Large intestine (tissue), 12 donors: ENCODE measurements at places on chromosomes 1 and 21. TPM values are rescaled to one million over a fixed set of nuclear protein-coding genes. Genes with fewer than 3 reads are reported as not detected.

DNA sequence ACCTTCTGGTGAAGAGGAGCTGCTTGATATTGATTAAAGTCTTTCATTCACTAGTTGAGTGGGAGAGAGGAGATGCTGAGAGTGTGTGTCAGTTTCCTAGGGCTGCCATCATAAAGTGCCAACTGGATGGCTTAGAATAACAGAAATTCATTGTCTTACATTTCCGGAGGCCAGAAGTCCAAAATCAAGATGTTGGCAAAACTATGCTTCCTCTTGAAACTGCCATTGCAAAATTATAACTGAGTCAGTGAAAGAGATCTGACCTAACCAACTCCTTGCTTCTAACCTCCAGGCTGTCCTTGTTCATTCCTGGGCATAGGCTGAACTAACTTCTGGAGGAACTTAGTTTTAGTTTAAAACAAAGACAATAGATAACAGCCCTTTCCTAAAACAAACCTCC lies 47.1 kb downstream of the PTGS2 start:
- H3K4me1 ChIP-seq: no peaks in the 10 kb centered on the region
- no peak overlapping the region for H3K4me3 ChIP-seq

- no peaks in the 10 kb centered on the region for H3K27me3 ChIP-seq
- H3K27ac ChIP-seq: no peak overlapping the region
- DNase-seq: no peak
- H3K4me3 ChIP-seq: no peak overlapping the region
- H3K36me3 ChIP-seq: no peaks in the 10 kb centered on the region
These were observed 150.1 kb upstream of the SOD1 start for GRCh38 chr21:31509194-31510017.

DNA sequence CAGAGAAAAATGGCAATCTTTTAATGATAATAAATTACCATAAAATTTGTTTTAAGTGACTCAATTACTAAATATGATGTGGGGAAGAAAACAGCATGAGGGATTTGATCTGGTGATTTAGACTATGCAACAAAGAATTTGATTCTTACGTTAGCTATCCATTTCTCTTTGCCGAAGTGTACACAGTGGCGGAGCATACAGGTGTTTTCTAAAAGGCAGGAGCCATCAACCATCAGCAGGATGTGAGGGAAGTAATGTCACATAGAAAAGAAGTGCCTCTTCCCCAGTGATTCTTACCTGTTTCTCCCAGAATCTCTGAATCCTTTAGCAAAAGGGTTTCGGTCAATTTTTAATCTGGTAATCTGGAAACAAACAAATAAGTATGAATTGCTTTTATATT lies 74.3 kb downstream of the TBX15 start:
- H3K27ac ChIP-seq: no peak overlapping the region
- DNase-seq: no peak
- H3K4me1 ChIP-seq: no peaks in the 10 kb centered on the region
- peaks cover 3% of the 10 kb centered on the region for H3K27me3 ChIP-seq

DNA sequence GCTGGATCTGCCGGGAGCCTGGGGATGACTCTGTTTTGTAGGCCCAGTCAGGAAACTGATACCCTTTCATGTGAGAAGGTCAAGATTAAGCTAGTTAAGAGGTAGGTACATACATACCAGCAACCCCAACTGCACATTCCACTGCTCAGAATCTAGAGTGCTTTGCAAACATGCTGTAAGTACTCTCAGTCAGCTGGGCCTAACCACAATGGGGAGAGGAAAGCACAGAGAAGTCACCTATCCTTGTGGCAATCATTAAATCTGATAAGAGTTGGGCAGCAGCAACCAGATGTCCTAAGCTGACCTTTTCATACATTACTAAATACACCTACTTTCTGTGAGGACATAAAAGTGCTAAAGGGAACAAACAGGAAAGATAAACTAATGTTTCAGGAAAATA lies 2.5 kb downstream of the ETV3 start:
- peaks cover 16% of the 10 kb centered on the region for H3K4me1 ChIP-seq
- H3K27ac ChIP-seq: no peak overlapping the region
- DNase-seq: no peak
- H3K27me3 ChIP-seq: no peaks in the 10 kb centered on the region

The FNDC10 gene
- polyA plus RNA-seq: 2.4 TPM

- H3K4me3 ChIP-seq: no peak overlapping the region
- no peaks in the 10 kb centered on the region for H3K27me3 ChIP-seq
- no peaks in the 10 kb centered on the region for H3K36me3 ChIP-seq
These were observed 37.7 kb upstream of the MAP10 start for GRCh38 chr1:232767305-232768074.

The CFHR4 gene
- not detected for polyA plus RNA-seq

The OR6N1 gene
- polyA plus RNA-seq: not detected

DNA sequence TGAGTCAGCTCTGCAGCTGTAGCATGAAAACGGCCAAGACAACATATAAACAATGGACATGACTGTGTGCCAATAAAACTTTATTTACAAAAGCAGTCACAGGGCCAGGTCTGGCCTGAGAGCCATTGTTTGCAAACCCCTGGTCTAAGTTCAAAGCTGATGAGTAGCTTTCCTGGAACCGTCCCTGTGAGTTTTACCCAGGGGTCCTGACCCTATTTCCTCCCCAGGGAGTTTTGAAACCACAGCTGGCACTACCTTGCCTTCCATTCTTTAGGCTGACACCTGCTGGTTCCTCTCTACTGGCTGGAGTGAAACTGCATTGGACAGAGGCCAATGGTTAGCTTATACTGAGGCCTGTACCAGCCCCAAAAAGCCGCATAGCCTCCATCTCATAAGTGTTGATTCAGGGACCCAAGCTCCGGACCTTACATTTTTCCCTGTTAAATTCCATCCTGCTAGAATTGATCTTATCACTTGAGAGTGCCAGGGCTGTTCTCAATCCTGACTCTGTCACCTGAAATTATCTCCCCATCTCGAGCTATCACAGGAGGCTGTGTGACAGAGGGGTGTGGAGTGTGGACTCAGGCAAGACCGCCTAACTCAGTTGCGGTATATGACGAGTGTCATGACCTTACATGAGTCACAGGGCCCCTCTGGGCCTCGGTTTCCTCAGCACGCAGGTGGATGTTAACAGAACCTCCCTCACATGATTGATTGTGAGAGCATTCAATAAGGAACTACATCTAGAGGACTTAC lies 343.6 kb downstream of the NPHP4 start:
- no peak for DNase-seq
- H3K27me3 ChIP-seq: peaks cover 18% of the 10 kb centered on the region
- no peaks in the 10 kb centered on the region for H3K4me1 ChIP-seq
- no peak overlapping the region for H3K27ac ChIP-seq
- no peaks in the 10 kb centered on the region for H3K36me3 ChIP-seq

The RXRG gene
- polyA plus RNA-seq: 1.5 TPM

DNA sequence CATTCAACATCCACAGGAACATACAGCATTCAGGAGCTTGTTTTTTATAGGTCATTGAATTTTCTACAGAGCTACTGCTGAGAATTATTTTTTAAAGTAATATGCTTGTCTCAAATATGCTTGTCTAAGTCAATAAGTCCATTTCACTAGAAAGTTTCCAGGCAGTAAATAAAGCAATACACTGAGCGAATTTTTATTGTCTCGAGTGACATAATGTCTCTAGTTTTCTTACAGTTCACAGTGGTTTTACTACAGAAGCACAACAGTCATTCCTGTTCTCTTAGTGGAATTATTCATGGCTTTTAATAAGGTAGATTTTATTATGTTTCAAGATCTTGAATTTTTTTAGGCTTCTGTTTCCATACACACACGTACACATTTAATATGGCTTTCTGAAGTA lies 83.8 kb downstream of the HS2ST1 start:
- H3K4me3 ChIP-seq: no peak overlapping the region
- no peak overlapping the region for H3K27ac ChIP-seq
- H3K27me3 ChIP-seq: no peaks in the 10 kb centered on the region

GRCh38 chr1:37940299-37940947 lies 6.4 kb downstream of the INPP5B start:
- peak; percentile 59 for DNase-seq
- no peak overlapping the region for H3K4me3 ChIP-seq
- H3K27me3 ChIP-seq: no peaks in the 10 kb centered on the region
- peak overlapping the region; percentile 65 for H3K27ac ChIP-seq
- peaks cover 15% of the 10 kb centered on the region for H3K4me1 ChIP-seq
- peaks cover 28% of the 10 kb centered on the region for H3K36me3 ChIP-seq

GRCh38 chr21:15436031-15436430 lies 293.8 kb upstream of the USP25 start:
- DNase-seq: no peak
- no peaks in the 10 kb centered on the region for H3K4me1 ChIP-seq
- H3K36me3 ChIP-seq: no peaks in the 10 kb centered on the region
- no peak overlapping the region for H3K27ac ChIP-seq

GRCh38 chr1:240562111-240562590 lies 49.8 kb downstream of the GREM2 start:
- H3K36me3 ChIP-seq: no peaks in the 10 kb centered on the region
- H3K4me1 ChIP-seq: no peaks in the 10 kb centered on the region
- no peak for DNase-seq
- no peaks in the 10 kb centered on the region for H3K27me3 ChIP-seq
- H3K27ac ChIP-seq: no peak overlapping the region

The ECM1 gene
- 4.6 TPM for polyA plus RNA-seq

The PTGFR gene
- polyA plus RNA-seq: 1.3 TPM

GRCh38 chr1:200180821-200181220 lies 153.3 kb downstream of the NR5A2 start:
- H3K27me3 ChIP-seq: no peaks in the 10 kb centered on the region
- H3K4me3 ChIP-seq: no peak overlapping the region
- no peak overlapping the region for H3K27ac ChIP-seq

The NTMT2 gene
- not detected for polyA plus RNA-seq

GRCh38 chr1:185334182-185334581 lies 17.1 kb upstream of the IVNS1ABP start:
- H3K36me3 ChIP-seq: no peaks in the 10 kb centered on the region
- no peaks in the 10 kb centered on the region for H3K27me3 ChIP-seq
- no peaks in the 10 kb centered on the region for H3K4me1 ChIP-seq
- H3K27ac ChIP-seq: no peak overlapping the region
- H3K4me3 ChIP-seq: no peak overlapping the region

The SYPL2 gene
- polyA plus RNA-seq: 0.60 TPM

The FLG2 gene
- 0.06 TPM for polyA plus RNA-seq

GRCh38 chr1:41361495-41362356 lies 492 bp downstream of the FOXO6 start:
- DNase-seq: no peak
- H3K4me1 ChIP-seq: peaks cover 50% of the 10 kb centered on the region
- peak overlapping the region; percentile 39 for H3K4me3 ChIP-seq
- peaks cover 21% of the 10 kb centered on the region for H3K27me3 ChIP-seq
- H3K27ac ChIP-seq: no peak overlapping the region

DNA sequence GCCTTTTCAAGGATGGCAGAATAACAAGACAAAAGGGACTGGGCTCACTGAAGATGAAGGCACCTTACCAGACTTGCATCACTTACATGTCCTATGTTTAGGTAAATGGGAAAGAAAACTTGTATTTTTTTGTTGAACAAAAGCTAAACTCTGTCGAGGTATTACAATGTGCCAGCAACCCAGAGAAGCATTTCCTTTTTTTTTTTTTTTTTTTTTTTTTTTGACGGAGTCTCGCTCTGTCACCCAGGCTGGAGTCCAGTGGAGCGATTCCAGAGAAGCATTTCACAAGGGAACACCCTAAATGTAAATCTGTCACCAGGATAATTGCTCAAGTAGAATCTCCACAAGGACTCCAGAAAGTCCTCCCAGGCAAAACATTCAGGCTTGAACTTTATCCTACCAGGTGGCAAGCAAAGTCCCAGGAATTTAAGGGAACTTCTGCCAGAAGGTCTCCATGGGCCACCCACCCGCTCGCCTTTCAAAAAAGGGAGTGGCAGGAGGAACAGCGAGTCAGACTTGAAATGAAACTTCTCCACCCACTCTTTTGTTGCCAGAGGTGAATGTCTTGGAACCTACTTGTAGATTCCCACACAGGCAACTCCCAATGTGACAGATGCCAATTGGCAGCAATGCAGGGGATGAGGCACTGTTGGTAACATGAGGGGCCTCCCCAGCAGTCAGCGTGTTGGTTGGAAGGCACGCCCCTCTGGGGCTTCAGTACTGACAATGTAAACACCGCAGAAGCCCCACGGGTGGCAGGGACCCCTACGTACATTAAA lies 125.0 kb downstream of the TIAM1 start:
- DNase-seq: peak; percentile 8
- no peaks in the 10 kb centered on the region for H3K27me3 ChIP-seq
- H3K4me3 ChIP-seq: no peak overlapping the region
- H3K27ac ChIP-seq: no peak overlapping the region
- H3K36me3 ChIP-seq: no peaks in the 10 kb centered on the region
- H3K4me1 ChIP-seq: no peaks in the 10 kb centered on the region

- no peak overlapping the region for H3K27ac ChIP-seq
- no peak for DNase-seq
- H3K4me1 ChIP-seq: peaks cover 12% of the 10 kb centered on the region
- no peaks in the 10 kb centered on the region for H3K36me3 ChIP-seq
- H3K27me3 ChIP-seq: peaks cover 85% of the 10 kb centered on the region
- no peak overlapping the region for H3K4me3 ChIP-seq
These were observed 701 bp upstream of the INSRR start for GRCh38 chr1:156859523-156860112.

The DNALI1 gene
- 40.6 TPM for polyA plus RNA-seq

- no peak for DNase-seq
- H3K27ac ChIP-seq: no peak overlapping the region
- no peaks in the 10 kb centered on the region for H3K36me3 ChIP-seq
- peaks cover 10% of the 10 kb centered on the region for H3K4me1 ChIP-seq
- H3K4me3 ChIP-seq: no peak overlapping the region
These were observed 4.1 kb downstream of the WARS2 start for GRCh38 chr1:119136401-119136800.

The CASQ2 gene
- polyA plus RNA-seq: 1.8 TPM

- H3K27ac ChIP-seq: no peak overlapping the region
- peaks cover 13% of the 10 kb centered on the region for H3K4me1 ChIP-seq
- no peak overlapping the region for H3K4me3 ChIP-seq
- no peak for DNase-seq
- no peaks in the 10 kb centered on the region for H3K27me3 ChIP-seq
- H3K36me3 ChIP-seq: no peaks in the 10 kb centered on the region
These were observed 78.2 kb downstream of the DTL start for GRCh38 chr1:212113706-212114105.

The SPRR2F gene
- polyA plus RNA-seq: 1.3 TPM

The MSH4 gene
- 0.24 TPM for polyA plus RNA-seq

GRCh38 chr1:43644558-43644957 lies 5.4 kb upstream of the KDM4A start:
- no peak overlapping the region for H3K27ac ChIP-seq
- DNase-seq: no peak
- H3K27me3 ChIP-seq: no peaks in the 10 kb centered on the region
- H3K36me3 ChIP-seq: no peaks in the 10 kb centered on the region
- H3K4me3 ChIP-seq: no peak overlapping the region

GRCh38 chr1:205676002-205676401 lies 4.3 kb downstream of the SLC45A3 start:
- peaks cover 4% of the 10 kb centered on the region for H3K36me3 ChIP-seq
- no peak overlapping the region for H3K4me3 ChIP-seq
- H3K27me3 ChIP-seq: no peaks in the 10 kb centered on the region

The EFNA1 gene
- 96.1 TPM for polyA plus RNA-seq

The CRYAA gene
- polyA plus RNA-seq: not detected

DNA sequence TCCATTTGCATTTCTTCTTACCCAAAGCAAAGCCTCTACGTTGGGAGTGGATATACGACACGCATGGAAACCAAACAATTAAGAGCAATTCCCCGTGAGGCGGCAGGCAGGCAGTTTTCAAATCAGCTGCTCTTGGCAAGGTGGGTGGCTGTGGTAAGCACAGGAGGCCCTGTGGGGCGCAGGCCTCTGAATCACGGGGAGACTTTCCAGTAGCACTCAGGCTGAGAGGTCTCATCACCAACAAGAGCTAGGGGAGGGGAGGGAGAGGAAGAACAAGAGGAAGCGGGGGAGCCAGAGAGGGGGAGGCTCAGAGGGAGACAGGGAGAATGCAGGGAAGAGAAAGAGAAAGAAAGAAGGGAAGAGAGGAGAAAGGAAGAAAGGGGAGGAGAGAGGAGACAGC lies 56.4 kb downstream of the MT1HL1 start:
- no peak overlapping the region for H3K4me3 ChIP-seq
- H3K36me3 ChIP-seq: no peaks in the 10 kb centered on the region
- H3K27ac ChIP-seq: no peak overlapping the region
- no peaks in the 10 kb centered on the region for H3K4me1 ChIP-seq
